PC-9 (cell line): ENCODE measurements at places on chromosomes 16 and 17.
A peak's percentile ranks its signal among the peaks of the same experiment; 100 is the strongest.

- DNase-seq: no peak
Measured at GRCh38 chr17:79714176-79715097, 16.3 kb upstream of the ENPP7 start.

- DNase-seq: no peak
Measured at GRCh38 chr17:20925954-20926353, 116.9 kb downstream of the USP22 start.

DNA sequence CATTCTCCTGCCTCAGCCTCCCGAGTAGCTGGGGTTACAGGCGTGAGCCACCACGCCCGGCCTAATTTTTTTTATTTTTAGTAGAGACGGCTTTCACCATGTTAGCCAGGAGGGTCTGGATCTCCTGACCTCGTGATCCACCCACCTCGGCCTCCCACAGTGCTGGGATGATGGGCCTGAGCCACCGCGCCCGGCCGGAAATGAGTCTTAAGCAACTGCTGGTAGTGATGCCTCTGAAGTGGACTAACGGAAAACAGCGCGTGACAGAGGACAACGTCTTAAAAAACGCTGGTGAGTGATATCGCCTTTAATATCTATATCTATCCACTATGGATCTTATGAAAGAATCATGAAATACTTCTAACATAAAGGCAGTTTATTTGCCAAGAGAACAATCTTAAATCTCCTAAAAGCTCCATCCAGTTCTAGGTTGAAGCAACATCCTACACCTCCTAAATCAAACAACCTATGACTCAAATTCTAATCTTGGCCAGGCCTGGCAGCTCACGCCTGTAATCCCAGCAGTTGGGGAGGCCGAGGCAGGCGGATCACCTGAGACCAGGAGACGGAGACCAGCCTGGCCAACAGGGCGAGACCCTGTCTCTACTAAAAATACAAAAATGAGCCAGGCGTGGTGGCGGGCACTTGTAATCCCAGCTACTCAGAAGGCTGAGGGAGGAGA lies 69.8 kb downstream of the NXN start:
- no peak for DNase-seq

GRCh38 chr17:902463-902862 lies 77.1 kb downstream of the NXN start:
- no peak for DNase-seq

DNA sequence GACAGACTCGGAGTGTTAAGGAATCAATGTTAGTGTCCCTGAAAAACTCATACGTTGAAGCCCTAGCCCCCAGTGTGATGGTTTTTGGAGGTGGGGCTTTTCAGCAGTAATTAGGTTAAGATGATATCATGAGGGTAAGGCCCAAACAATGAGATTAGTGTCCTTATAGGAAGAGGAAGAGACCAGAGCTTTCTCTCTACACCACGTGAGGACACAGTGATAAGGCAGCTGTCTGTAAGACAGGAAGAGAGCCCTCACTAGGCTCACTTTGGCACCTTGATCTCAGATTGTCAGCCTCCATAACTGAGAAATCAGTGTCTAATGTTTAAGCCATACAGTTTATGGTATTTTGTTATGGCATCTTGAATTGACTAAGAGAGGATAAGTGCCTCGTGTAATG lies 403.2 kb downstream of the NPIPA7 start:
- no peak for DNase-seq

DNA sequence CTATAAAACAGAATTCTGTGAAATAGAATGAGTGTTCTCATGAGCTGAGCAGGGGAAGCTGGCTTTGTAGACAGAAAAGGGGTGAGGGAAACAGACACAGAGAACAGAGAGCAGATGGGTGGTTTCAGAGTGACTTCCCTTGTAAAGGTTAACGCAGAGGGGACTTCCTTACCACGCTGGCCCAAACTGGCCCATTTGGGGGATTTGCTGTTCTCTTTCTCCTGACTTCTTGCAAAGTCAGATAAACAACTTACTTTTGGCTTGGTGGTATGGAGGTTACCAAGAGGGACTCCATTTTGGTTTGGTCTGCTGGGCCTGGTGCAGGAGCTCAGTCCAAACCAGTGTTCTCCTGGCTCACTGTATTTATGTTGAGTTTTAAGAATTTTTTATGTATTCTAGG lies 48.4 kb downstream of the SEC14L1 start:
- no peak for DNase-seq

DNA sequence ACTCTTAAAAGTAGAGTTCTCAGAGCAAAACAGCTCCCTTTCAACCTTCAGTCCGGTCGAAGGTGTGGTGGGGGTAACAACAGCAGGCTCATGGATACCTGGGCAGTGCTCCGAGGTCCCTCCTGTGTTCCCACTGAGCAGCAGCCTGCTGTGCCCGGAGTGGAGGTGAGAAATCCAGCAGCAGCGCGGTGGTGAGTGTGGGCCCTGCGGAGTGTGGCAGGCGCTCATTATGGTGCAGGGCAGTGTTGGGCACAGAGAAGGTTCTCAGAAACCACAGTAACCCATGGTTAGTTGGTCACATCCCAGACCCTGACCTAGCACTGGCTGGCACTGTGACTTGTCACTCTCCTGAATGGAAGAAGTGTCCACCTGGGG lies 5.0 kb upstream of the P4HB start:
- no peak for DNase-seq

DNA sequence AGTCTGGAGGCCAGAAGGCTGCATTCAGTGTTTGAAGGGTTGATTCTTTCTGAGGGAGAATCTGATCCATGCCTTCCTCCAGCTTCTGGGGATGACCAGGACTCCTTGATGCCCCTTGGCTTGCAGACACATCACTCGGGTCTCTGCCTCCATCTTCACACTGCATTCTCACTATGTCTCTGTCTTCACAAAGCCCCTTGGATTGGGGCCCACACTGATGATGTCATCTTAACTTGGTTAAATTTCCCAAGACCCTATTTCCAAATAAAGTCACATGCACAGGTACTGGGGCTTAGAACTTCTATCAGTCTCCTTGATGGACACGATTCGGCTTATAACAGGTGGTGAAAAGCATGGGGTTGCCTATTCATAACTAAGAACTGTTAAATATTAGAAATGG lies 112.1 kb upstream of the MYOCD start:
- no peak for DNase-seq

- DNase-seq: no peak
Measured at GRCh38 chr16:46632778-46633733, 11.9 kb upstream of the SHCBP1 start.

DNA sequence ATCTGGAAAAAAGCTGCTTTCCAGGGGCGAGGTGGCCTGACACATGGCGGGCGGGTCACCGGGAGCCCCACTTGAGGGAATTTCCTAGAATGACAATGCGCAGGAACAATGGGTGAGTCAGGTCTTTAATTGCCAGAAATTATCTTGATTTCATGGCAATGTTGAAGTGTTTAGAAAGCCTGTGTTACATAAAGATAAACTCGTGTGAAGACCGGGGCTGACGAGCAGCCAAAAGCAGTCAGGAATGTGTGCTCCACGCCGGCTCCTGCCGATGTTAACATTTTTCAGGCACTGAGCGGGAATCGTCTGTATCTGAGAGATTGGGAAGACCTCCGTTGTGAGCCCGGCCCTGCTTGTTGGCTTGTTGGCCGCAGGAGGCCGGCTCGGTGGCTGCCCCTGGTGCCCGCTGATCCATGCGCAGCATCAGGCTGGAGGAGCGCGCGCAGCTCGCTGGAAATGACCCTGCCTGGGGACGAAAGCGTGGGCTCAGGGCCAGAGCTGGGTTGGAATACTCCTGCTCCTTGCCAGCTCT lies 353.1 kb downstream of the FOXL1 start:
- no peak for DNase-seq

DNA sequence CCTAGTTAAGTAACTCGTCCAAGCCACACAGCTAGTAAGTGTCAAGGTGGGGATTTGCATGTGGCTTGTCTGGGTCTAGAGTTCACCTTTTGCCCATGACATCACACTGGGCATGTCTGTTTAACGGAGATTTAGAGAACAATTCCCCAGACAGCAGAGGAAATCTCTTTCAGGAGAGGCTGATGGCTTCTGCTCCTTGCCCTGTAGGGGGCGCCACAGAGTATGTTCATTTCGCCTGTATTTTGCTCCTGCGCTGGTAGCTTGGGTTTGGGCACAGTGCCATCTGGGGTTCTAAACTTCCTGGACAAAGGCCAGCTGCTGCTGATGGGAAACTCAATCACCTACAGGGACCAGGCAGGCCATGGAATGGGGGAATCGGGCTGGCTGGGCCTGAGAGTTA lies 20.4 kb downstream of the OTOA start:
- no peak for DNase-seq

GRCh38 chr16:74667255-74667700 lies 601 bp upstream of the RFWD3 start:
- DNase-seq: no peak

GRCh38 chr16:51734220-51734619 lies 583.1 kb upstream of the SALL1 start:
- DNase-seq: no peak

DNA sequence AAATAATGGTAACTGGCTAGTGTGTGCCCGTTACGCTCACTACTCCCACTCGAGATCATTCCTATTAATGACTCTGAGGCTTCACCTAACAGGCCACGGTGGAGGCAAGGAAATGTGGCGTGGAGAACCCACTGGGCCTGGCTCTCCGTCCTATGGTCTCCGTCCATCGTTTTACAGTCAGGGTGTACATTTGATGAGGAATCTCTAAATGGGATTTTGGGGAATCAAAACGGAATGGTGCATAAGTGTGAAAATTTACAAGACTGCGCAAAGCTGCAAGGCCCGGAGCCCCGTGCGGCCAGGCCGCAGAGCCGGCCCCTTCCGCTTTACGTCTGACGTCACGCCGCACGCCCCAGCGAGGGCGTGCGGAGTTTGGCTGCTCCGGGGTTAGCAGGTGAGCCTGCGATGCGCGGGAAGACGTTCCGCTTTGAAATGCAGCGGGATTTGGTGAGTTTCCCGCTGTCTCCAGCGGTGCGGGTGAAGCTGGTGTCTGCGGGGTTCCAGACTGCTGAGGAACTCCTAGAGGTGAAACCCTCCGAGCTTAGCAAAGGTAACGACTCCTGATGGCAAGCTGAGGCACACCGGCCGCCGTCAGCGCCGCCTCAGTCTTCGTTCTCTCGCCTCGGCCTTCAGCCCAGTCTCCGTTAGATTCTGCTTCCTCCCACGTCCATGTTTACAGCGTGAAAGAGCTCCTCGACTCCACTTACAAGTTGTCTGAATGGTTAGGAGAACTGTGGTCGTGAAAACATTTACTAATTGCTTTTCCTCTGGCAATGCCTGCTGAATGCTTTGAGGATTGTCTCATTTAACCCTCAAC lies at the start of gene RAD51C:
Gene RAD51C, plus strand, starts transcription at position 364 of the 817 bp plus-strand sequence. Its CDS starts 42 bp downstream, at position 406.
- peak; percentile 81 for DNase-seq

GRCh38 chr16:81710596-81710995 lies 68.5 kb upstream of the PLCG2 start:
- DNase-seq: no peak

DNA sequence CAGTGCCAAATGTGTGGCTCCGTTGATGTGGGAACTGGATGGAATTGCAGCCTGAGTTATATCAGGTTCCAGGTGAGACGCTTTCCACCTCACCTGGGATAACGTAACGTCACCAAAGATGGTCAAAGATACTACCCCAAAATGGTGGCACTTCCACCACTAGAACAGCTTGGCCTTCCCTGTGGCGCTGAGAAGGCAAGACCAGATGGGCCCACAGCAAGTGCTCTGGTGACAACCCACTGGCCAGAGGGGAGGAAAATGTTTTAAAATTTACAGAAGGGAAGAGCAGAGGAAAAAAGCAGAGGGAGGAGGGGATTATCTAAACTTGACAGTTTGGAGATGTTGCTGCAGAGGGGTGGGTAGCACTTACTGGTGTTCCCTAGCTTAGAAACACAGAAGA lies 7.5 kb upstream of the ITGA2B start:
- no peak for DNase-seq

GRCh38 chr17:51401279-51401678 lies 140.9 kb downstream of the UTP18 start:
- no peak for DNase-seq

DNA sequence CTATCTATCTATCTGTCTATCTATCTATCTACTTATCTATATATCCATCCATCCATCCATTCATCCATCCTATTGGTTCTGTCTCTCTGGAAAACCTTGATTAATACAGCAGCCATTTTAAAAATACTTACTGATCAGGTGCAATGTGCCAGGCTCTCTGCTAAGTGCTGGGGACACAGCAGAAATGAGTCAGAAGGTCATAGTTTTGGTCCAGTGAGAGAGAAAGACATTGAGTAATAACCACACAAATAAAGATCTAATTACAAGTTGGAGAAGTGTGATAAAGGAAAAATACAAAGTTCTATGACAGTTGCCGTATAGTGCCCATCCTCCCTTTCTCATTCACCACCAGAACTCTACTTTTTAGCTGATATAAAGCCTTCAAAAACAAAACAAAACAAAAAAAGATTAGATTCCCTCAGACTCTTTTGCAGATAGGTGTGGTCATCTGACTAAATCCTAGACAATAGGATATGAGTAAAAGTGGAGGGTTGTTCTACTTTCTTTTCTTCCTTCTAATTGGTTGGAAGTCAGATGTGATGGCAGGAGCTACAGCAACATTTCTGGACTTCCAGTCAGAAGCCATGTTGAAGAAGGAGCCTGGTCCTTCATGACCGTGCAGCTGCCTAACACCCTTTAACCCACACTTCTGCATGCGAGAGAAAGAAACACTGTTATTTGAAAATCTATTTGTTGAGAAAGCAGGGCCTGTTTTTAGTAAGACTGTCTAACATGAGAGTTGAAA lies 72.0 kb upstream of the TOX3 start:
- no peak for DNase-seq

DNA sequence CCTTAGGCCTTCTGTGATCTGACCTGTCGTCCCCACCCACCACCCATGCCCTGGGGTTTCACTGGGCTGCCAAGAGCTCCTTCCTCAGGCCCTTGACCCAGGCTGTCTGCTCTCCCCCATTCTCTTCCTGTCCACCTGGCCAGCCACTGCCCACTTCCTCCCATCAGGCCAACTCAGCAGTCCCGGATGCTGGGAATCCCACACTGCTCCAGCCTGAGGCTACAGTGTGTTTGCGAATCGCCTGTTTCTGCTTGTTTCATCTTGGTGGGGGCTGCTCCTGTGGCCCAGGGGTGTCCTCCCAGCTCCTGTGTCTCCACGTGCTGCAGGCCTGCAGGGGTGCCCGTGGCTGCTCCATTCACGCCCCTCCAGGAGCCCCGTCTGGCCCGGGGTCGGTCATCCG lies 839 bp upstream of the METRN start:
- DNase-seq: no peak

- no peak for DNase-seq
Measured at GRCh38 chr17:12328204-12328603, 307.5 kb downstream of the MAP2K4 start.

GRCh38 chr16:81657781-81658180 lies 121.3 kb upstream of the PLCG2 start:
- no peak for DNase-seq
